ENCODE measurements at places on chromosomes 2 and 18.

DNA sequence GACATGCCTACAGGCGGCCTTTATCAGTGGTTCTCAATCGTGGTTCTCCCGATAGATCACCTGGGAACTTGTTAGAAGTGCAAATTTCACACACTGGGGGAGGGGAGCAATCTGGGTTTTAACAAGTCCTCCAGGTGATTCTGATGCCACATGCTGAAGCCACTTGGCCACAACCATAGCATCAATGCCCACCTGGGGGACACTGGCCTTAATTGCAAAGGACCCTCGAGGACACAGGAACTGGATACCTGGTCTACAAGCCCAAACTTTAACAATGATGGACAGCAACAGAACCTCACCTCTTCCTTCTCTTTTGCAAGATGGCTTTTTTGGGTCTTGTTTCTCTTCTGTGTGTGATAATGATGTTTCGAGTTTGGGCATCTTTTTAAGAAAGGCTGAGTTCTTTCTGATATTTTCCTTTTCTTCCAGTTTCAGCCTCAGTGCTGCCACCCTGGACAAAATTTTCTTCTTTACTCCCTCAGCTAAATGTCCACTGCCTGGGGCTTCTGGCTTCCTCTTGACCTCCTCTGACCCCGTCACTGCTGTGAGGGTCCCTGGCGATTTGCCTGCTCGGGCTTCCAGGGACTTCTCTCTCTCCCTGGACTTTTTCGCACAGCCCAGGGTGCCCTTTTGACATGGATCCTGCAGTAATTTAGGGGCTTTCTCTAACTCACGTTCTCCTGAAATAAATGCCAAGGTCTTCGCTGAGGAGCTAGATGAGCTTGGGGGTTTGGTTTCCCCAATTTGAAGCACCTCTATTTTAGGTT, 94.2 kb downstream of the ALPK2 start:
- DNase-seq: no peak

DNA sequence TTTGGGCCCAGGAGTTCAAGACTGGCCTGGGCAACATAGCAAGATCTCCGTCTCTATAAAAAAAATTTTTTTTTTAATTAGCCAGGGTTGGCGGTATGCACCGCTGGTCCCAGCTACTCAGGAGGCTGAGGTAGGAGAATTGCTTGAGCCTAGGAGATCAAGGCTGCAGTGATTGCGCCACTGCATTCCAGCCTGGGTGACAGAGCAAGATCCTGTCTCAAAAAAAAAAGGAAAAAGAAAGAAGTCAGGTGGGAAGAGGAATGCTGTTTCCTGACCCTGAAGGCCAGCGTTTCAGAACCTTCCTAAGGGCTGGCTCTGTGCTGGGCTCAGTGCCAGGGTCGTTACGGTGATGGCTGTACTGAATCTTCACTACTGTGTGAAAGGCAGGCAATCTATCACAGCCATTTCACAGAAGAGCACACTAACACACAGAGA, 35.0 kb upstream of the AGAP1 start:
- peak; percentile 50 for DNase-seq

DNA sequence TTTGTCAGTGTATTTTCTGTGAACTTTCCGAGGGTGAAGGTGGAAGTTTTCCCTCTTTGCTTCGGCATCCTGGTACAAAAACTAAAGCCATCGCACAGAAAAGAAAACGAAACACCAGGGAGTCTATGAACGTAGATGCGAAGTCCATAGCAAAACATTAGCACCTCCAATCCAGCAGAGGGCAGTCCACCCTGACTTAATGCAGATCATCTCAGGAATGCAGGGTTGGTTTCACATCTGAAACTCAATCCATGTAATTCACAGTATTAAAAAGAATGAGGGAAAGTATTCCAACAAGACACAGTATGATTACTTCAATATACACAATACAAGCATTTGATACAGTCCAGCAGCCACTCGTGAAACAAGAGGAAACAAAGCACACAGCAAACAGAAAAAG, 70.8 kb downstream of the RTP5 start:
- no peak for DNase-seq

DNA sequence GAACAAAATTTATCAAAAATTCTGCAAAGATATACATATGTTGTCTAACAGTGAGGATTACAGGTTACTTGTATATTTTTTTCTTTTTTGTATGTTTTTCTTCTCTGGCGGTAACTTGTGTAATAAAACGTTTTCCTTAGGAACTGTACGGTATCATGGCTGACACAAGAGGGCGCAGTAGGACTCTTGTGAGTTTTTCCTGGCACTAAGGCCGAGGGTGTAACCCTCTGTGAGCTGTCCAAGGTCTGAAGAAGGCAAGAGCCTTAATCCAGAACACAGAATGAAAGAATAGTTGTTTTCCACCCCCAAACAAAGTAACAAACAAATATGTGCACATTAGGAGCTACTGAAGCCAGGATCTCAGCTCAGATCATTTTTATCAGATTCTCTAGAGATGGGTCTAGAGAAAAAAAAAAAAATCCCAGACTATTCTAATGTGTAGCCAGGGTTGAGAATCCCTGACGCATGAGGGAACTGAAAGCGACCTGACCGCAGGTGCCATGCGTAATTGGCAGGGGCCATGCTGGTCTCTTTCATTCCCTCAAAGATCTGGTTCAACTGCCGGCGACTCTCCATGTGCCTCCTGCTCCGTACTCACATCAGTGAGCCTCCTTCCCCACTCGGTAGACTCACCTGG, 27.0 kb downstream of the TMEM200C start:
- DNase-seq: peak; percentile 82

GRCh38 chr2:3662239-3662638, 4.2 kb downstream of the ALLC start:
- no peak for DNase-seq

GRCh38 chr18:38948436-38948835, 1382.8 kb upstream of the CELF4 start:
- DNase-seq: no peak

DNA sequence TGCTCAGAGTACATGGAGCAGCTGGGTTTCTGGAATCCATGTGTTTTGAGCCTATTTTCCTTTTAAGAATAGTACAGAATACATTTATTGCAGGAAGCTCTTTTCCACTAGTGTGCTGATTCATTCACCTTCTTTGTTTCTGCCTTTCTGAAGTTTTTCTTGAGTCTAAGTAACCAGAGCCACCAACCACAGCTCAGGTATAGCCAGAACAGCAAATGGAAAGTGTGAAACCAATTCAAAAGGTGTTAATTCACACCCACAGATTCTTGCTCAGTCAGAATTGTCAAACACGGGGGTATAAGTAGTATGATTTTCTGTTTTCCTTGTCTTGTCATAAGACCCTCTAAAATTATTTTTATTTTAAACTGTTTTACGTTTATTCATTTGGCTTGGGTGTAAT, 75.9 kb upstream of the DYNAP start:
- no peak for DNase-seq

DNA sequence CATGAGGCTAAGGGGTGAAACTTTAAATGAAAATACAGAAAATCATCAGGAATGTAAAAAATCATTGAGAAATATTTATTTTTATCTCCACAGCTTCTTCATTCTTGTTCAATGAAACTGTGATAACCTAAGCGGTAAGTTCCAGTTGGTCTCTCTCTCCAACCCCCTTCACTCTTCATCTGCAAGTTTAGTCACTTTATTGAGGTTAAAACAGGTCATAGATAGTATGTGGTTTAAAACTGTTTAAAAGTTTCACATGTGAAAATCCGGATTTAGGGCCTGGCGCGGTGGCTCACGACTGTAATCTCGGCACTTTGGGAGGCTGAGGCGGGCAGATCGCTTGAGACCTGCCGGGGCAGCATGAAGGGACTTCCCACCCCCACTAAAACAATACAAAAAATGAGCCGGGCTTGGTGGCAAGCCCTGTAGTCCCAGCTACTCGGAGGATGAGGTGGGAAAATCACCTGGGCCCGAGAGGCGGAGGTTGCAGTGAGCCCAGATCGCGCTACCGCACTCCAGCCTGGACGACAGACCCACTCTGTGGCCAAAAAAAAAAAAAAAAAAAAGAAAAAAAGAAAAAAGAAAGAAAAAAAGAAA, 1.6 kb upstream of the PHLPP1 start:
- no peak for DNase-seq

GRCh38 chr2:196108604-196109003, 40.0 kb upstream of the DNAH7 start:
- no peak for DNase-seq

DNA sequence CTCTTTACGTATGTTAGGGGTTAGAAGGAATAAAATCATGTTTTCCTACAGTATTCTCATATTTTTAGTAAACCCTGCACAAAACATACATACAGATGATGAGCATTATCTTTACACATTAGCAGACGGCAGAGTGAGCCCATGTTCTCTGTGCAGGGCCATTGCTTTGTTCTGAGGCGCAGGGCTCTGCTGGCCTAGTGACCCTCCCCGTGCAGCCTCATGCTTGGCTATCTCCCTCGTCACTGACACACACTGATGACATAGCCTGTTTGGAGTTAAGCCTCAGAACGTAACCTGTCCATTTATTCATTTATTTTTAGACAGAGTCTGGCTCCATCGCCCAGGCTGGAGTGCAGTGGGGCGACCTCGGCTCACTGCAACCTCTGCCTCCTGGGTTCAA, 115.9 kb upstream of the FOSL2 start:
- DNase-seq: no peak

- DNase-seq: no peak
Measured at GRCh38 chr2:145316496-145316895, 796.6 kb upstream of the ZEB2 start.

- no peak for DNase-seq
Measured at GRCh38 chr2:229252280-229252679, 18.8 kb downstream of the PID1 start.

DNA sequence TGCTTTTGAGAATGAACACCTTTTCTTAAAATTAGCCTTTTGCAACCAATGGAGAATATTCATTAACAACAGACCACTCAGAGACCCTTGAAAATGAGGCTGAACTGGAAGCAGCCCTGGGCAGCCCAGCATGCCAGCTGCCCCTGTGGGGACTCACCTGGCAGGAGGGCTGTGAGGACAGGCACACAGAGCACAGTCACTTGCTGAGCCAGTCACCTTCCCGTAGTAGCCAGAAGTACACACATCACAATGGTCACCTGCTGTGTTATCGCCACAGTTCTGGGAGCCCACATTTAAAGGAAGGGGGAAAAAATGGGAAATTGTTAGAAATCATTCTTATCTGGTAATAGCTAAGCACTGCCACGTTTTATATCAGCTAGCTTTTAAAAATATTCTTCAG, 115.5 kb downstream of the LAMA1 start:
- no peak for DNase-seq

DNA sequence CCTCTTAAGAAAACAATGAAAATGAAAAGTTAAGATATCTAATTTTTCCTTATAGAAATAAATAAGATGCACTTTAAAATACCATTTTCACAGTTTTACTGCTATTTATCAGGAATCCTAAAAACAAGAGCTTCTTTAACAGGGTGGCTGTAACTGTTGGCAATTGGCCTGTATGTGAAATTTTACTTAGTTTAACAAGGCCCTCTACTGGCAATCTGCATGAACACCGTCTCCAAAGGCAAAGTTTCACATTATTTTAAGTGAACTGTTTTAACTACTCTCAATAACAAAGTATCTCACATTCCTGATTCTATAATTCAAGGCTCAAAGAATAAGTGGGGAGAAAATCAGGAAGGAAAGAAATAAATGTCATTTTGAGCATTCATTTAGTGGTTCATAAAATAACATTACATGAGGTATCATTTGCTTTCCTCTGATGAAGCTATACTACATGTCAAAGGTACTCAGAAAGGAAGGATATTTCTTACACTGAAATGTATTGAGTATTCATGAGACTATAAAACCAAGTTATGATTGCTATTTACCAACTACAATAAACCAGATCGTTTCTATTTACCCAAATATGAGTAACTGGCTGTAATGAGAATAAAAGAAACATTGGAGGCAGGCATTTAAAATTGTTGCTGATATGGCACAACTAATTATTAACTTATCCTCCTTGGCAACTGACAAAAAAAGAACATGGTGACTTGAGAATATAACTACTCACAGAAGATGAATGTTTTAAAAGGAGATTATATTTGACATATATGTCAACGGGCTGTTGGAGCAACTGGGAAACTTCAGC, 7.0 kb downstream of the NCKAP5 start:
- peak; percentile 81 for DNase-seq

DNA sequence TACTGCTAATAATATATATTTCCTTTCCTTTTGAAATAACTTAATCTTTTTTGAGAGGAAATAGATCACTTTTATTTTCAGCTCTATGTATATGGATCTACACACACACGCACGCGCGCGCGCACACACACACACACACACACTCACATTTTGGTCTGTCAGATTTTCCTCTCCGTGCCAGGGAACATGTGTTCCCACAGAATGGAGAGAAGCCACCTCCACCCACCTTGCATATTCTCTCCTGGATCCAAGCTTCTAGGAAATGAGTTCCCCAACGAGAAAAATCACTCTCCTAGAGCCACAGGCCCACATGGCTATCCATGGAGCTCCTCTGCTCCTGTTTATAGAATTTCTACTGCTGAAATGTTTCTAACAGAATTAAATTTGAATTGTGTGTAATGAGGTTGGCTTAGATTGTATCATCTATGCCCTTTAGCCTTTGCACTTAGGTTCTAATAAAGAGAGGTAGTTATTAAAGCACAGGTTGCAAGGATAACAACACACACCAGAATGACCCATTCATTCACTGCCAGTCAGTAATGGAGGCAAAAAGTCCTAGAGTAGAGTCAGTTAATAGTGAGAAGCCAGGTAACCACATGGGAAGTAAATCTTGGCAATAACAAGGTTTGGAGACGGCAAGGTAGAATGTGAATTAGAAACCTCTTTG, 19.7 kb downstream of the IFIH1 start:
- DNase-seq: no peak

DNA sequence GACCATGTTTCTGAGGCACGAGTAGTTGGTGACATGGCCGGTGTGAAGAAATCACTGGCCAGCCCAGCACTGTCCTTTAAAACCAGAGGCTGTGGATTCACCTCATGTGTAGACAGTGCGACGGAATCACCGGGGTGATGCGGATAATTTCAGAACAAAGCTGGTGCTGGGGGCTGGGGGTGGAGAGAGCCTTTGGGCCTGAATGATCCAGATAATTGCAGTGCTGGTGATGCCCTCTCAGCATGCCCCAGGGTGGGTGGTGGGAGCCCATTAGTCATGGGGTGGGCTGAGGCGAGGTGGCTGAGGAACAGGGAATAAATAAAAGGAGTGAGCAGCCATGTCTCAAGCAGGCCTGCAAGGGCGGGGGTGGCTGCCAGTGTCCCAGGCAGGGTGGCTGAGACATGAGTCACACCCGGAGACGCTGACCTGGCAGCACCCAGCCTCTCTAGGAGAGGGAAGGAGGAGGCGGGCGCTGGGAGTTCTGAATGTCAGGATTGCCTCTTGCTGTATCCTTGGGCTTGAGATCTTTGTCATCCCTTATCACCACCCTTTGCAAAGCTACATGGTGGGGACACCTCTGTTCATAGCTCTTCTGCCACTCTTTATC, 151.1 kb upstream of the MSH6 start:
- peak; percentile 78 for DNase-seq

GRCh38 chr2:217559084-217559483, 443.7 kb downstream of the TNS1 start:
- DNase-seq: no peak

- no peak for DNase-seq
Measured at GRCh38 chr2:99111945-99112344, 29.6 kb upstream of the C2orf15 start.
